NCI-H2227 treated with DMSO at 0.1 percent for 48 hours (cell line): ENCODE measurements at places on chromosomes 6 and 20.

GRCh38 chr20:45850926-45851325 is 6.3 kb downstream of the ACOT8 start:
- DNase-seq: no peak

- no peak for DNase-seq
These were observed 137.7 kb downstream of the INSM1 start for GRCh38 chr20:20505554-20505953.

DNA sequence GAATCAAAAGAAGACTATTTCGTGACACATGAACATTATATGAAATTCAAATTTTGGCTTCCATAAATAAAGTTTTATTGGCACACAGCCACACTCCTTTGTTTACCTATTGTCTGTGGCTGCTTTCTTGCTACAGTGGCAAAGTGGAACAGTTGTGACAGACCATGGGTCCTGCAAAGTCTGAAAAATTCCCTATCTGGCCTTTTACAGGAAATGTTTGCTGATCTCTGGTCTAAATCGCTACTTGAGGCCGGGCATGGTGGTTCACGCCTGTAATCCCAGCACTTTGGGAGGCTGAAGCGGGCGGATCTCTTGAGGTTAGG is 23.1 kb upstream of the PREX1 start:
- no peak for DNase-seq

- no peak for DNase-seq
These were observed 335.5 kb upstream of the POU3F2 start for GRCh38 chr6:98498866-98499265.

- no peak for DNase-seq
These were observed 47.8 kb downstream of the TENT5A start for GRCh38 chr6:81704700-81705099.

DNA sequence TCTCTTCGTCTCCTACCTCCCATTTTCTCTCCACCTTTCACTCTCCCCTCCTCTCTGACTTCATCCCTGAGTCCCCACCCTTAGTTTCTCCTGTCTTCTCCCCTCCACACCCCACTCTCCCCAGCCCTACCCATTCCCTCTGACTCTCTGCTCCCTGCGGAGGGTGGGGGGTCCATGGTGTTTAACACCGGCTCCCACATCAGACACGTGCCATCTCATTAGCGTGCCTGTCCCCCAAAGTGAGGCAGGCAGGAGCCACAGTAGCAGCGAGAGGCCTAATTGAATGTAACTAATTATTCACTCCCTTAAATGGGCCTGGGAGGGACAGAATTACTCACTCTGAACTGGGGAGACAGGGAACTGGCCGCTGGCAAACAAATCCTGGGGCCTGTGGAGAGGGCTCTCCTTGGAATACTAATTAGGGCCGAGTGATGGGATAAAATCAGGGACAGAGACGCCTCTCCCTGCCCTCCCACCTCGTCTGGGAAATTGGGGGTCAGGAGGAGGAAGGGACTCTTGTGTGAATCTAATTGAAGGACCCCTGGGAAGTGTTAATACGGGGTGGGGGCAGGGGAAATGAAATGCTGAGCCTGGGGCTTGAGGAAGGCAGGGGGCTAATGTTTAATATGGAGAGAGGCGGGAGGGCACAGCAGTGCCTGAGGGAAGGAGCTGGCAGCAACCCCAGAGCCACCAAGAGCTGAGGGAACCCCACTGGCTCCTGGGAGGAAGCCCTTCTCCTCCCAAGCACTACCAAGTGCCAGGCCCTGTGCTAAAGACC is 17.9 kb downstream of the CD40 start:
- DNase-seq: no peak

- no peak for DNase-seq
These were observed 93.7 kb downstream of the ZFAND3 start for GRCh38 chr6:37913210-37913609.

GRCh38 chr6:21653905-21654304 is 60.4 kb downstream of the SOX4 start:
- no peak for DNase-seq

DNA sequence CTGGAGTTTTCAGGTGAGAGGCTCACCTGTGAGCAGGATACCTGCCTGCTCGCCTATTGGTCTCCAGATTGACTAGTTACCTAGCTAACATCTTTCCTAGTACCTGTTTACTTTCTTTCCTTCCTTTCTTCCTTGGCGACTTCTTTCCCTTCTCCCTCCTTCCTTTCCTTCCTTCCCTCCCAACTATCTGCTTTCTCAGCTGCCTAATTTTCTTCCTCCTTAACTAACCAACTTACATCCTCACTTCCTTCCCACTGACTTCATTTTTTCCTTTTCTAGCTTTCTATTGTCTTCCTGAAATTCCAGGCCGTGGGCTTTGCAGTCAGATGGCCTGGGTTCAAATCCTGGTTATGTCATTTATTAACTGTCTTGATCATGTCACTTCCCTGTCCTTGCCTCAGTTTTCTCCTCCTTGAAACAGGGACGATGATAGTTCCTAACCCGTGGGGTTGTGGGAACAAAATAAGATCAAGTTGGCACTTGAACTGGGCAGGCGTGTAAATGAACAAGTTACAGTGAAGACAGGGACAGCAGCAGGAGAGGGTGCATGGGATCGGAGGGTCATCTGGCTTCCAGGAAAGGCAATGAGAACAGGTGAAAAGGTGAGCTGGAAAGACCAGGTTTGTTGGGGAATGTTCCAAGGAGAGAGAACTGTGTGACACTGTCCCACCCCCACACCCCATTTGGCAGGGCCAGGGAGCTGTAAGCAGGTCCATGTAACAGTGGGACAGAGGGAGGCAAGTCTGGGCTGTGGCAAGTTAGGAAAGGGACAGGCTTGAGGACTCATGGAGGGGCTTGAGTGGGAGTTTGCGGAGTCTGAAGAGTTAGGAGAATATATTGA is 540 bp downstream of the SGK2 start:
- DNase-seq: no peak

GRCh38 chr20:63117151-63117550 is 98.8 kb downstream of the YTHDF1 start:
- DNase-seq: no peak

- no peak for DNase-seq
These were observed 39.0 kb upstream of the ASXL1 start for GRCh38 chr20:32319100-32319499.

- no peak for DNase-seq
These were observed 10.5 kb downstream of the PLN start for GRCh38 chr6:118558464-118559217.

GRCh38 chr20:34165018-34165619 is 53.1 kb upstream of the EIF2S2 start:
- DNase-seq: no peak

DNA sequence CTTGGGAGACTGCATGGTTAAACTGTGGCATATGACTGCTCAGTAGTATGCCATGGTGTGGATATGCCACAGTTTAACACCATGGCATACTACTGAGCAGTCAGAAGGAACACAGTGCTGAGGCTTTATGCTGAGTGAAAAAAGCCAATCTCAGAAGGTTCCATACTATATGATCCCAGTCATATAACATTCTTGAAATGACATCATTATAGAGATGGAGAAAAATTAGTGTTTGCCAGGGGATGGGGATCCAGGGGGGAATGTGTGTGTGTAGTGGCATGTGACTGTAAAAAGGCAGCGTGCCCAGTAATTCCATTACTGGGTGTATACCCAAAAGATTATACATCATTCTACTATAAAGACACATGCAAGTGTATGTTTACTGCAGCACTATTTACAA is 85.8 kb downstream of the FOXF2 start:
- DNase-seq: no peak

DNA sequence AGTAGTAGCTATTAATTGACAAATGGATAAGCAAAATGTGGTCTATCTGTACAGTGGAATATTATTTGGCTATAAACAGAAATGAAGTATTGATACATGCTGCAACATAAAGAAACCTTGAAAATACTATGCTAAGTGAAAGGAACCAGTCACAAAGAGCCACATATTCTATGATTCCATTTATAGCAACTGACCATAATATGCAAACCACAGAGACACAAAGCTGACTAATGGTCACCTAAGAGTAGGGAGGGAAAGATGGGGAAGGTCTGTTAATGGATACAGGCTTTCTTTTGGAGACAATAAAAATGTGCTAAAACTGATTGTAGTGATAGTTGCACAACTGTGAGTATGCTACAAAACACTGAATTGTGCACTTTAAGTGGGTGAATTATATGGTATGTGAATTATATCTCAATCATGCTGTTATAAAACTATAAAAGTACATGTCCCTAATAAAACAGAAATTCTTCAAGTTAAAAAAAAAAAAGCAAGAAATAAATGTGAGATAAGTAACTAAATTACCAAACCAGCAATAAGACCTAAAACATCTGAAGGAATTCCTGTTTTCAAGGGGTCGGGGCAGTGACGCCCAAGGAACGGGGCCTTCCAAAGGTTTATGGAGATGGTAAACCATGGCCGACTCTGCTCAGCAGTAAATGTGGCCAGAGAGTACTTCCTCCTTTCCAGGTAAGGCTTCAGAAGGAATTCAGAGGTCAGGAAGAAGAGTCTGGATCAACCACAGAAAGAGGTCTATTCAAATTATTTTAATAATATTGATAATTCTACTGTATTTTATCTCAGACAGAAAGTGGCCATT is 75.4 kb downstream of the ARHGAP18 start:
- no peak for DNase-seq

GRCh38 chr6:117933471-117933870 is 26.4 kb downstream of the SLC35F1 start:
- no peak for DNase-seq

DNA sequence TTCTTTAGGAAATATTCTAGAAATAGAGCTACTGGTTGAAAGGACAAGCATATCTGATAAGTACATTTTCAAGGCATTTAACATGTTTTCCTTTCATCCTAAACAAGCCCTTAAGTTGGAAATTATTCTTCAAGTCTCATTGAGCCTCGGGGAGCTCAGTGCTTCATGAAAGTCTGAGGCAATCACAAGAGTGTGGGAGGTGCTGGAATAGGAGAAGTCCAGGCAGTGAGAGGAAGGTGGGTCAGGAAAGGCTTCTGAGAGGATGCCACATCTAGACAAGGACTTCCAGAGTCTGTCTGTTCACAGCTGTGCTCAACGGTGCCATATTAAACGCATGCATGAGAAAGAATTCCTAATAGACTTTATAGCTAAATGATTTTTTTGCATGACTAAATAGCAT is 69.8 kb downstream of the CD83 start:
- DNase-seq: no peak

DNA sequence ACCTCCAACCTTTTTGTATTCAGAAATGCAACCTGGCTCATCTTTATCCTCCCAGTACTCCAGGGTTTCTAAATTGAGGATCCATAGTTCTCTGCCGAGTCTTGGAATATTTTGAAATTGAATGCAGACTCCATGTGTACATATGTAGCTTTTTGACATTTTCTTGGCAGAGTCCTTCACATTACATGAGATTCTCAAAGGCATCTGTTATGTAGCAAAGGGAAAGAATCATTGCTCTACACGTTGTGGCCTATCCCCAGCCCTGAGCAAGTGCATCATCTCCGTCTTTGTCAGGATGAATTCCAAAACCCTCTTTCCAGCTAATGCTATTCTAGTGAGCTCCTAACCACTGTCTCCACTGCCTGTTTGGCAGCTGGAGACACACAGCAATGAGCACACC is 742.9 kb downstream of the DHX35 start:
- no peak for DNase-seq

DNA sequence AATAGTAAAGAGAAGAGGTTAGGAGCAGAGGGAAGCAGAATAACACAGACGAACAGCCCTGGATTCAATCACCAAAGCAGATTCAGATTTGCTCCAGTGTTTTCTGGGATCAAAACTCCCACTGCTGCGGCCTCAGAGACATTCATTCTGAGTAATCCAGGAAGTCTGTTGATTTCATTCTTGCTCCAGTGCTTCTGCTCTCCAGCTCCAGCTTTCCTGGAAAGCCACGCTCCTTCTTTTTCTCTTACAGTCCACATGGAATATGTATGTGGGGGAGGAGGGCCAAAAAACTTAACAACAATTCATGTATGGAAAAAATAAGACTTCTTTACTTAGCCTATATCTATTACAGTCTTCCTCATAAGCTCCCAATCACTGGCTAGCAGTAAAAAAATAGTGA is 26.4 kb upstream of the UST start:
- DNase-seq: no peak

GRCh38 chr6:53828215-53828614 is 33.4 kb downstream of the LRRC1 start:
- DNase-seq: no peak

DNA sequence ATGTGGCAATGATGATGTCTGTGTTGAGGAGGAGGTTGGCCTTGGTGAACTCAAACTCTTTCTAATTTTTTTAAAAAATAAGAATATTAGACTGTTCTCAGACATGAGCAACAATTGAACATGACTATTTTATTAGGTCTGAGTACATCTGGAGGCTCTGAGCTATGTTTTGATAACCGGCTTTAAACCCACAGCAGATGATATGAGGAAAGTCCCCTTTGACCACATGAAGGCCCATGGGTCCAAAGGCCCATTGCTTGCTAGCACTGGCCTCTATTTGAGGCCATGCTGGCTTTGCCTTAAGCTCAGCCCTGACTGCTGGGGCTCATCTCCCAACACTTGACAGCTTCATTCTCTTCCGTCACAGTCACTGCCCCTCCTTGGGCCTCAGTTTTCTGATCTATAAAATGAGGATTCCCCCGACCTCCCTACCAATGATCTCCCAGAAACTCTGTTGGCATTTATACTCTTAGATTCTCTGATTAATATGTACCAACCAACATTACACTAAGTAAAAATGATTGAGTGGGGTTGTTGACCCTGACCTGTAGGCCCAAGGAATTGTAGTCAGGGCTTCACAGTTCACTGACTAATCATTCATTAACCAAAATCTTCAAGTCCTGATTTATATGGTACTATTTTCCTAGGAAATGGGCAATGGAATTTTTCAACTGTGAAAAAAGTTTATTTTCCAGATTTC is 23.9 kb upstream of the TINAG start:
- DNase-seq: no peak

GRCh38 chr6:122400121-122400450 is 634 bp downstream of the HSF2 start:
- no peak for DNase-seq

- no peak for DNase-seq
These were observed 469.4 kb upstream of the SLC35B3 start for GRCh38 chr6:8904754-8905153.

- DNase-seq: no peak
These were observed 311.2 kb upstream of the OPRM1 start for GRCh38 chr6:153727885-153728284.

DNA sequence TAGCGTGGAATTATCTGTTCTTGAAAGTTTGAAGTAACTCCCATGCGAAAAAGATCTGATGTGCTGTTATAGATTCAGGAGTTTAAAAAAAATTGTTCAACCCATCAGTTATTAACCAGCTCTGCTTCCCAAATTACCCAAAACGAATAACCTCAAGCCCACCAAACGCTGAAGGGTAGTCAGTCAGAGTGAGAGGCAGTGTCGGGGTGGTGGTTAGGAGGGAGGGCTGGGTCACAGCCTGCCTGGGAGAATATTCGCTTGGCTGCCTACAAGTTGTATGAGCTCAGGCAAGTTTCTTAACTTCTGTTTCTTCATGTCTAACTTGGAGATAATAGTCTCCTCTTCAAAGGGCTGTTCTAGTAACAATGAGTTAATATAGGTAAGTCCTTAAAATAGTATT is 114.6 kb downstream of the JPH2 start:
- DNase-seq: no peak

GRCh38 chr6:28442586-28442985 is 705 bp downstream of the ZSCAN23 start:
- DNase-seq: peak; percentile 15
